ENCODE measurements at places on chromosomes 2 and 18. TPM values are rescaled to one million over a fixed set of nuclear protein-coding genes. Genes with fewer than 3 reads are reported as not detected.

Gene SLC11A1
- 0.05 TPM for total RNA-seq

Gene C2orf66
- not detected for total RNA-seq

Gene TUBA4B
- 0.25 TPM for total RNA-seq

Gene ITSN2
- 39.2 TPM for total RNA-seq

Gene STARD6
- 0.69 TPM for total RNA-seq

Gene DAW1
- 1.5 TPM for total RNA-seq

Gene ABHD1
- total RNA-seq: not detected

Data from renal cortical epithelial cell (primary cell).